ENCODE measurements at places on chromosomes 3 and 15. TPM values are rescaled to one million over a fixed set of nuclear protein-coding genes. Genes with fewer than 3 reads are reported as not detected.

- DNase-seq = peak; percentile 71
Measured at GRCh38 chr3:37996785-37997301, 6.3 kb downstream of the VILL start.

The GP9 gene
- not detected for total RNA-seq

DNA sequence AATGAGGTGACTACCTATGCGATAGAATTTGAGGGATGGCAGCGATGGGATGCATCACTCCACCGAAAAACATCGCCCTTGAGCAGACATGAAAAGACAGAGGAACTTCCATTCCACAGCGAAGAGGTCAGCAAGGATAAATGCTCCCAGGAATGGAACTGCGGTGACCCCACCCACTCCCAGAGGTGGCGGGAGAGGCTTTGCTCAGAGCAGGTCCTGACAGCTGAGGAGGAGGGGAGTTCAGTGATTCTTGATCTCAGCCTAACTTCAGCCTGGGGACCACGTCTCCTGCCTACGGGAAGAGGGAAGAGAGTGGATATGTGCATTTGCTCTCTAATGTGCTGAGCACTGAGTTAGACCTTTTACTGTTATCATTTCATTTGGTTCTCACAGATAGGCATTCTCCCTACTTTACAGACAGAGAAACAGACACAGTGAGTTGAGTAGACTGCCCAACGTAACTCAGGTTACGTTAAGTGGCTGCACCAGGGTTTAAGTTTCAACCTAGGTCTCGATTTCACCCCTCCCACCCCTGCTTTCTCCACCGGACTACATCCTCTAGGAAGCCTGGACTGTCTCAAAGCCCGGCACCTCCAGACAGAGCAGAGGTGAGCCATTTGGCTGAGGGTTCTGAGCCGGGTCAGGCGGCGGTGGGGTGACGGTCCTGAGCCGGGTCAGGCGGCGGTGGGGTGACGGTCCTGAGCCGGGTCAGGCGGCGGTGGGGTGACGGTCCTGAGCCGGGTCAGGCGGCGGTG is 170.0 kb downstream of the RAB11A start:
- DNase-seq = no peak

DNA sequence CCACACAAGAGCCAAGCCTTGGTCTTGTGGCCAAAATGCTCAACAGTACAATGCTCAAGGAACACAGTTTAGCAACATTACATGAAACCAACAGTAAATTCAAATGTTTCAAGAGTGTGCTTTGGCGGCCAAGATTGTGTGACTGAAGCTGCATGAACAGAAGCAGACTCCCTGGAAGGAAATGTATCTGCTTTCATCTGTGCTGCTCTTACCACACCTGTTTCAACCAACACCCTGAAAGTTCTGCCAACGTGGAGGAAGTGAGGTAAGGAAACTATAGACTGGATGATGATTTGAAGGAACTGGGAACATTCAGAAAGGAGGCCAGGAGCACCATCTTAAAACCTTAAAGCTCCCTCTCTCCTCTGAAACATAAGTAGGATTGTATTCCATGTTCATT is 55.7 kb downstream of the MB21D2 start:
- no peak for DNase-seq

DNA sequence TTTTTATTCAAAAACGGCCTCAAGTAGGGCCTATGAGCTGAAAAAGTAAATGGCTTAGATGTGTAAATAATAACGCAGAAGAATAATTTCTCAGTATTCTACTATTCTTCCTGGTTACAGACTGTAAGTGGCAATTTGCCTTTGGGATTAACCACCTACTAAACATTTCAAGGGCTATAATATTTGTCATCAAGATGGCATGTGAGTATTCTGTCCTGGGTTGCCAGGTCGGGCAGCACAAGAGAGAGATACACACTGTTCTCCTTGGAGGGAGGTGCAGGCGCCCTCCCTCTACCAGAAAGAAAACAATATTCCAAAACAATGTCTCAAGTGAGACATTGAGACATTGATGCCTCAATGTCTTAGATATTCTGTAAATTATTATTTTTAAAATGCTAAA is 278.4 kb downstream of the OCA2 start:
- DNase-seq = no peak

The MME gene
- 0.12 TPM for total RNA-seq

The SPTBN5 gene
- not detected for total RNA-seq

GRCh38 chr3:73052857-73053256 is 8.6 kb upstream of the EBLN2 start:
- no peak for DNase-seq

- no peak for DNase-seq
Measured at GRCh38 chr3:105232553-105232952, 134.2 kb upstream of the ALCAM start.

The DNAJB11 gene
- total RNA-seq = 30.0 TPM

Data from Caki2 (cell line).